ENCODE measurements at places on chromosomes 16 and 17.

DNA sequence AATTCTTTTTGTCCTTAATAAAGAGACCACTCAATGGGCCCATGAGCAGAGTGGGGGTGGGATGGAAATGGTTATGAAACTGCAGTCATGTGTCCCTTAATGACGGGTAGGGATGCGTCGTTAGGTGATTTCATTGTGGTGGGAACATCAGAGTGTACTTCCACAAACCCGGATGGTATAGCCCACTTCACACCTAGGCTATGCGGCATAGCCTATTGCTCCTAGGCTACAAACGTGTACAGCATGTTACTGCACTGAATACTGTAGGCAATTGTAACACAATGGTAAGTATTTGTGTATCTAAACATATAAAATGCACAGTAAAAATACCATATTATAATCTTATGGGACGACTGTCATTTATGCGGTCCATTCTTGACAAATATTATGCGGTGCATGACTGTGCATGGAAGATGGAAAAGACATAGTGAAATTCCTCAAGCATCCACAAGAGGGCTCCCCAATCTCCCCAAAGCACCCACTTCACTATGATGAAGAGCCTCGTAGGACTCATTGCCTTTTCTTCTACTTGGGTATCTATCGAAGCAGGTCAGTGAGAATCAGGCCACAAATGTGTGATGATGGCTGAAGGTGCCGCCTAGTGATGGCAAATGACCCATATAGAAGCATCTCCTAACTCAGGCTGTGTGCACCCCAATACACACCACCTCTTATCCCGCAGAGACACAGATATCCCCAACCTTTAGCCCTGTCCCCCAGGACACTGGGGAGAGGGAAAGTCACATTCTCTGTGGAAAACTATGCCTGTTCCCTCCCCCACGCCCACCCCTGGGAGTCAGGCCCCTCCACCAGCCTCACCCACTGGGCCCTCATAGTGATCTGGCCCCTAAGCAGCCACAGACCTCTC lies 43.5 kb downstream of the TBX21 start:
- DNase-seq = no peak

DNA sequence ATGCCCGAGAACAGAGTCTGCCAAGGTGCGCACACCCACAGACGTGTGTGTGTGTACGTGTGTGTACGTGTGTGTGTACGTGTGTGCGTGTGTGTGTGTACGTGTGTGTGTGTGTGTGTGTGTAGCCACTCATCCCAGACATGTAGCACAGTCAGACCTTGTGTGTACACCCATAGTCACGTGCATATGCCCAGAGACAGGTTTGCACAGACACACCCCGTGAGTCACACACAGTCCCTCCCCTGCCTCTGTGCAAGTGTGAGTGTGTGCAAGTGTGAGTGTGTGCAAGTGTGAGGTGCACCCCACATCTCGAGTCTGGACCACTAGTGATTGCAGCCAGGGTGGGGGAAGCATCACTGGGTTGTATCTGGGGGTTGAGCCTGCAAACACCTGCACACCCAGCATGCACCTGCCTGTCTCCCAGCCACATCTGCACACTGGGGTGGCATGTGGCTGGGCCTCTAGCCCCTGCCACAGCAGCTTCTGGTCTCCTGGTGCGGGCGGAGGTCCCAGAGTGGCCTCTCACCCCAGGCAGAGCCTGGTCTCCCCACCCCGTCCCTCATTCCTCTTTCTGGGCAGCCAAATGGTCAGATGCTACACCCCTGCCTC lies 23.6 kb downstream of the BAHCC1 start:
- no peak for DNase-seq

- no peak for DNase-seq
Observed at GRCh38 chr17:60745544-60745943, 67.9 kb downstream of the BCAS3 start.

DNA sequence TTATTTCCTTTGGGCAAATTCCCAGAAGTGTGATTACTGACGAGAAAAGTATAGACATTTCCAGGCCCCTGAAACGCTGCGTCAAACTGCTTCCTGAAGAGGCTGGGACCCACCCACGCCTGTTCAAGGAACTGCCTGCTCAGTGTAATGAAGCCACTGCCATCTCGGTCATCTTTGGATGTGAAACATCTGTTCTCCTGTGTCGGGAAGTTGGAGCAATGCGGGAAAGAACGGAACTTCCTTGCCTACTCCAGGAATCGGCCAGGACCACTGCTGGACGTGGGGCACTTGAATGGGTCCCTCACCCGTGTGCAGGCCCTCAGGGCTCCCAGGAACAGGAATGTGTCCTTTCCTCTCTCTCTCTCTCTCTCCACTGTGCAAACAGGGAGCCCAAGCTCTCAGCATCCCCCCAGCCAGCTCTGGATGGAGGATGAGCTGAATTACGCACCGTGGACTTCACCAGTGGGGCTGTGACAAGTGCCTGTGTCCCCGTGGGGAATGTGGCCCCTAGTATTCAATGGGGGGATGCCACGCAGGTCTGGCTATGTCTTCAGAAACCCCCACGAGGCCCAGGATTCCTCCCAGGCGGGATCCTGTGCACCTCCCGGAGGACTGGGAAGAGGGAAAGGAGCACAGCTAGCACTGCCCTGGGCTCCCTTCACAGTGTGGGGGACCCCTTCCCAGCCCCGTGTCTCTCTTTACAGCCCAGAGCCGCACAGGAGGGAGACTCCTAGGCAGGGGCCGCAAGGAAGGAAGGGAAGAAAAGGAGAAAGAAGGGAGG lies 18.3 kb upstream of the LITAF start:
- no peak for DNase-seq

- no peak for DNase-seq
Observed at GRCh38 chr16:67034487-67034886, 5.5 kb downstream of the CBFB start.

- DNase-seq = no peak
Observed at GRCh38 chr17:61305024-61305423, 94.6 kb upstream of the TBX2 start.

- peak; percentile 78 for DNase-seq
Observed at GRCh38 chr17:74368341-74369081, 1.2 kb downstream of the GPR142 start.

DNA sequence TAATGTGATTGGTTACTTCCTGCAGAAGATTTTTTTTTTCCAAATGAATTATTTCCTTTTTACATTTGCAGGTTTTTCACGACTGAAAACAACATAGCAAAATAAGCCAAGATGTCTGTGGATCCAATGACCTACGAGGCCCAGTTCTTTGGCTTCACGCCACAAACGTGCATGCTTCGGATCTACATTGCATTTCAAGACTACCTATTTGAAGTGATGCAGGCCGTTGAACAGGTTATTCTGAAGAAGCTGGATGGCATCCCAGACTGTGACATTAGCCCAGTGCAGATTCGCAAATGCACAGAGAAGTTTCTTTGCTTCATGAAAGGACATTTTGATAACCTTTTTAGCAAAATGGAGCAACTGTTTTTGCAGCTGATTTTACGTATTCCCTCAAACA lies 2.4 kb downstream of the MIS12 start:
- DNase-seq = no peak

- no peak for DNase-seq
Observed at GRCh38 chr17:883586-883962, 96.0 kb downstream of the NXN start.

DNA sequence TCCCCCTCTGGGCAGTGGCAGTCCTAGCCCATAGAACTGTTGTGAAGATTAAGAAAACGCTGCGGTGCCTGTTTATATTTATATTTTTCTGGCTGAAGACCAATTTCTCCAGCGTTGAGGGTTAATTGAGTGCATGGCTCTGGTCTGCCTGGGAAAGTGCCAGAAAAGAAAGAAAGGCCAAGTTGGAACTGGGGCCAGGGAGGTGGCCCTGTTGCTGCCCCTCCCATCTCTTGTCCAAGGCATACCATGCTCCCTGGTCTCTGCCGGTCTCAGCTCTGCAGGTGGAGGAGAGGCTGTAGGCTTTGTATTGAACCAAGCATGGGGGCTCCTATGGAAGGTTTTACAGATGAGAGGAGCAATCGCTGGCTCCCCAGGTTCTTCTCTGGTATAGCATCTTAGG lies 124.7 kb downstream of the MGAT5B start:
- no peak for DNase-seq

- no peak for DNase-seq
Observed at GRCh38 chr16:62450291-62450690, 414.1 kb upstream of the CDH8 start.

- no peak for DNase-seq
Observed at GRCh38 chr17:72297326-72298115, 176.7 kb downstream of the SOX9 start.

All from left lobe of liver (tissue), 2 donors.